ENCODE measurements at places on chromosomes 13 and 19.

DNA sequence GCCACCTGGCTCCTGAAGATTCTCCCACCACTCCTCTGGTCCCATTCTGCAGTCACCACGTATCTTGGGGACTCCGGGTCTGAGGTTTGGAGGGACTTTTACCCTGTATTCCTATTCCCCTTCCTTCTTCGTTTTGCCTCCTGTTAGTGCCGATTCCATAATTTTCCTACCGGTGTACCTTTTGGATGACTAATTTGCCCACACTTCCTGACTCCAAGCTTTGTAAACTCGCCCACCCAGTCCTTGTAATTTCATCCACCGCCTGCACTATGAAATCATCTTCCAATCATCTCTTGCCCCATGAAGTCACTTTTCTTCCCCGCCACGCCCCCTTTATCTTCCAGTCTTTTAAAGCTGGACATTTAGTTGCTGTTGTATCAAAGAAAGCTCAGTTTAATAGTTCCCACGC lies 572 bp downstream of the UCHL3 start:
- DNase-seq: no peak

- no peak for DNase-seq
Observed at GRCh38 chr13:65336916-65337315, 1893.2 kb downstream of the PCDH9 start.

- DNase-seq: no peak
Observed at GRCh38 chr19:39246951-39247669, 1.5 kb downstream of the IFNL4 start.

- DNase-seq: no peak
Observed at GRCh38 chr13:79079351-79079839, 326.7 kb downstream of the RBM26 start.

- DNase-seq: no peak
Observed at GRCh38 chr19:2613507-2614295, 88.8 kb downstream of the GNG7 start.

DNA sequence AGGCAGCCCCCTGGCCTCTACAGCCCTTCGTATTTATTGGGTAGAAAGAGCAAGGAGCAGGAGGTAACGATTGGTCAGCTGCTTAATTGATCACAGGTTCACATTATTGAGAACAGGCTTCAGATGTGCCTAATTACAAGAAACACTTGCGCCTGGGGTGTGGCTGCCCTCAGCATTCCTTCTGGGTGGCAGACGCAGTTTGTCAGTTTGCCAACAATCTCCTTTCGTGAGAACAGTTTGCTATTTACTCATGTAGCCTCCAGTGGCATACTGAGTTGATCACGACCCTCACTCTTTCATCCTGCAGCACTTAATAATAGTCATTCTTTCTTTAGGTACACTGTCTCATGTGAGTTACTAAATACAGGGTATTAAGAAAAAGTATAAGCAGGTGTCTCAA lies 985.6 kb downstream of the SLITRK5 start:
- no peak for DNase-seq

DNA sequence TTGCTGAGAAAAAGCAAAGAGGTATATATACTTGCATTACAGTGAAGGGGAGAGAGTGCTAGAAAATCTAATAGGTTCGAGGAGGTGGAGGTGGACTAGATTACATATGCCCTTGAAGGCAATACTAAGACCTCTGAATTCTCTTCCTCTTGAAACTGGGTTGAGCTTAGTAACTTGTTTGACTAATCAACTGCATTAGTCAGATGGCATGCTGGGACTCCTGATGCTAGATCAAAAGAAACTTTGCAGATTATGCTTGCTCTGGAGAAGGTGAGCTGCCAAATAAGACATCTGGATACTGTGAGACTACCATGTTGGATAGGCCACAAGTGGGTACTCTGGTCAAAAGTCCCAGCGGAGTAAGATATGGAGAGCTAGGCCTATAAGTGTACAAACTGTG lies 331.3 kb downstream of the KLF5 start:
- no peak for DNase-seq

DNA sequence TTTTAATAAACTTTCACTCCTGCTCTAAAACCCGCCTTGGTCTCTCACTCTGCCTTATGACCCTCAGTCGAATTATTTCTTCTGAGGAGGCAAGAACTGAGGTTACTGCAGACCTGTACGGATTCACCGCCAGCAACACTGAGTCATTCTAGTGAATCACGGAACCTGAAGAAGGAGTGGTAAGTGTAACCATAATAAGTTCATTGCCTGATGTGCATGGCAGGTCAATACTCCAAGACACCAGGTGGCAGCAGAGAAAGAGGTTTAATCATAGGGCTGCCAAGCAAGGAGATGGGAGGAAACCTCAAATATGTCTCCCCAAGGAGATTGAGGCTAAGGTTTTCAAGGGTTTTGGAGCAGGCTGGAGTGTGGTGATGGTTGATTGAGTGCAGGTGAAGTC lies 204.3 kb upstream of the IPO5 start:
- no peak for DNase-seq

DNA sequence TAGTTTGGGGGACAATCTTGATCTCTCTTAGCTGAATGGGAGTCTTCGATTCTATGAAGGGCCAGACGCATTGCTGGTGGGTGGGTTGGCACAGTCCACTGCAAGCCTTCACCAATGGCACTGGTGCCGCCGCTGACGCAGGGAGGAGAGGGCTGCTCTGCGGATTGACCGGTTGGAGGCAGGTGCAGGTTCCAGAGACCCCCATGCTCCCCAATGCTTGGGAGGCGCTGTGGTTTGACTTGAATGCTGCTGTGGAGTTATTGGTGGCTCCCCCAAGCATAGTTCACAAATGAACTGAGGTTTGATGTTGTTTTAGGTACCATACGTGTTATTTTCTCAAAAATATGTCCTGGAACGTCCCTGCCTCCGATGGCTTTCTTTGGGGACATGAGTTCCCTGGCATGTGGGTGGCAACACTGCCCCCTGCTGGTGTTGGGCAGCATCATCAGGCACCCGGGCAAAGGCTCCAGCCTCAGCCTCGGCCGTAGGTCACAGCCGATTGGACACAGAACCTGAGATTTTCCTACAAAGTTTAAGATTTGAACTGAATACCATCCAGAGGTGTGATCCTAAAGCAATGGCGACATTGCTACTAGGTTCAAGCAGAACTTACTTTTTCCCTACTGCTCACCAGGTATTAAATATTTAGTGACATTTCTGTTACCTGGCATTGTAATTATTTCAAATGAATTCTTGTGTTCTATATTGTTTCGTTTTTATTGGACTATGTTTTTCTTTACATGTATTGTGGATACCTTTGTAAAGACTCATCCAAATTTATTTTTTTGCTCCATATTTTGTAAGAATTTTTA lies 95.5 kb downstream of the ANKRD10 start:
- peak; percentile 68 for DNase-seq

DNA sequence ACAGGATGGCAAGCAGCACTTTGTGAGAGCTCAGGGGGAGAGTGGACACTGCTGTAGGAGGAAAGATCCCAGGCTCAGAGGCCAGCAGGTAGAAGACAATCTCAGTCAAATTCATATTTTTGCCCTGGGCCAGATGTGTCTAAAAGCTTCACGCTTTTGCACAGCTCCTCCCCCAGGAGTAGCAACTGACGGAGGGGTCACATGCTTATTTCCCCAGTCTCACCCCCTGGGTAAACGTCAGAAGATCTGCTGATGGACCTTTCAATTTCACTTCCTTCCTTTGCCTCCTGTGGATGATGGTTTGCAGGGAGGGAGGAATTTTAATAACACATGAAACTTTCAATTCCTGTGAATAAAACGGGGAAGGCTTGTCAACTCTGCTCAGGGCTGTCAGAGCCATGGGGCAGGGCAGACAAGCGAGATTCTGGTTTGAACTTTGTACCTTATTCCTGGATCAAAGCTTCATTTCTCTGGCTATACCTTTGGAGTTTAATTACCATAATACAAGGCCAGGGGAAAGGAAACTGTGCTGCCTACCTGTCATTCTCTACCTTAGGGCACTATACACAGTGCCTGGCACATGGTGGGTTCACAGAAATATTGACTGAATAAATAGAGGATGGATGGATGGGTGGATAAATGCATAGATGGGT lies 41.0 kb downstream of the POU4F1 start:
- DNase-seq: no peak

DNA sequence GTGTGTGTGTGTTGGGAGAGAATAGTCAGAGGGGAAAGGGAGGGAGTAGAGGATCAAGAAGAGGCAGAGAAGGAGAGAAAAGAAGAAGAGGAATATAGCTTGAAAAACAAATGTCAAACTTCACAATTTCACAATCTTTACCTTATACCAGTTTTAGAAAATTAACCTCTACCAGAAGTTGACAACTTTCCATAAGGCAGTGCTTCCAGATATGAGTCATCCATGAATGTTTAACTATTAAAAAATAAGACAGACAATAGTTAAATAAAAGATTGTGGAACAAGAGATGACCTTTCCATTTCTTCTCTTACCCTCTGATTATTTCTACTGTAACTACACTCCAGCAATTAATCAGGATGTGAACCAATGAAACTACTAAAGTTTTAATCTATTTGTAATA lies 229.4 kb downstream of the ITGBL1 start:
- DNase-seq: no peak

GRCh38 chr13:83634601-83635000 lies 247.7 kb downstream of the SLITRK1 start:
- DNase-seq: no peak

DNA sequence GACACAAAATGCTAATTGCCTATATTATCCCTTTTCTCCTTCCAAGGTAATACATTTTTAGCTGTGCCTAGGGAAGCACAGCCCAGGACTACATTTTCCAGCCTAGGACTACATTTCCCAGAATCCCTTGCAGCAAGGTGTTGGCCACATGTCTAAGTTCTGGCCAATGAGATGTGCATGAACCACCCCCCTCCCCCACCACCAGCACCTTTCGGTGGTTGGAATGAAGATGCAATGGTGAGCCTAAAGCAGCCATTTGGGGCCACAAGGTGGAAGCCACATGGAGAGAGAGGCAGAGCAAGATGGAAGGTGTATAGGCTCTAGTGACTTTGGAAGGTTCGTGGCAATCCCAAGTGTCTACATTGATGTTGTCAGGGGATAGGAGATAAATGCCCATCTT lies 16.2 kb downstream of the UNC13A start:
- no peak for DNase-seq

- no peak for DNase-seq
Observed at GRCh38 chr19:291006-291521, at the start of gene PLPP2. Gene PLPP2 (minus strand): TSS chr19:291403. CDS start chr19:291336, 67 bp downstream.

- no peak for DNase-seq
Observed at GRCh38 chr13:30774214-30774730, 38.9 kb downstream of the ALOX5AP start.

DNA sequence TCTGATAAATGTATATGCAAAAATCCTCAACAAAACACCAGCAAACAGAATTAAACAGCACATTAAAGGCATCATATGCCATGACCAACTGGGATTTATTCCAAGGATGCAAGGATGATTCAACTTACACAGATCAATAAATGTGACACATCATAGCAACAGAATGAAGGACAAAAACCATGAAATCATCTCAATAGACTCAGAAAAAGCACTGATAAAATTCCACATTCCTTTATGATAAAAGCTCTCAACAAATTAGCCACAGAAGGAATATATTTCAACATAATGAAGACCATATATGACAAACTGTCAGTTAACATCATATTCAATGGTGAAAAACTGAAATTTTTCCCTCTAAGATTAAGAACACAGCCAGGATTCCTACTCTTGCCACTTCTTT lies 691.6 kb downstream of the DIAPH3 start:
- DNase-seq: no peak

DNA sequence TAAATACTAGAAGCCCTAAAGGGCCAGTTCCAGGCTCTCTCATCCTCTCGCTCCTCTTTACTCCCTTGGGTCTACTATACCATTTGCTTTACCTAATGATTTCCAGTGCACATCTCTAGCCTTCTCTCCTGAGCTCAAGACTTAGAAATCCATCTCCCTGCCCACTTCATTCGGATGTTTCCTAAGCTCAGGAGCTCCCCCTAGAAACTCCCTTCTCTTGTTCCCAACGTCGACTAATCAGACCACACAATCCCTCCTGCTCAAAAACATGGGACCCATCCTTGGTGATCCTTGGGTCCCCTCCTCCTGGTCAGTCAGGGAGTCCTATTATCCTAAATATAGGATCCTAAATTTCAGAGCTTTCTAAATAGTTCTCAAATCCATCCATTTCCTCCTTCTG lies 21.1 kb upstream of the STK24 start:
- DNase-seq: no peak

- DNase-seq: no peak
Observed at GRCh38 chr19:29963576-29963975, 21.5 kb downstream of the URI1 start.

DNA sequence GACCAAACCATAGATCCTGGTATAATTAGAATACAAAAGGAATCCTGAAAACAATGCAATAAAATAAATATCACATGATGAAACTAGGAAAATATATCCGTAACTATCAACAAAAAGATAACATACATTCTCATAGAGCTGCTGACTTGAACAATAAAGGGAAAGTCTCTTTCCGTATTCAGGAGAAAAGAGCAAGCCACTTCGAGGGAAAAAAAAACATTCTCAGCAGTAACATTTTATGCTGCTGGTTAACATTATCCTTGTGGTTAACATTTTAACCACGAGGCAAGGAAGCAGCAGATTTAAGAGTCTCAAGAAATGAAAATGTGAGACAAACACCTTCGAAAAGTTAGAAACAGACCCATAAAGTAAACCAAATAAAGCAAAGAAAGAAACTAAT lies 25.8 kb downstream of the NALCN start:
- DNase-seq: no peak

GRCh38 chr13:113954046-113954835 lies 19.6 kb downstream of the C13orf46 start:
- DNase-seq: no peak

DNA sequence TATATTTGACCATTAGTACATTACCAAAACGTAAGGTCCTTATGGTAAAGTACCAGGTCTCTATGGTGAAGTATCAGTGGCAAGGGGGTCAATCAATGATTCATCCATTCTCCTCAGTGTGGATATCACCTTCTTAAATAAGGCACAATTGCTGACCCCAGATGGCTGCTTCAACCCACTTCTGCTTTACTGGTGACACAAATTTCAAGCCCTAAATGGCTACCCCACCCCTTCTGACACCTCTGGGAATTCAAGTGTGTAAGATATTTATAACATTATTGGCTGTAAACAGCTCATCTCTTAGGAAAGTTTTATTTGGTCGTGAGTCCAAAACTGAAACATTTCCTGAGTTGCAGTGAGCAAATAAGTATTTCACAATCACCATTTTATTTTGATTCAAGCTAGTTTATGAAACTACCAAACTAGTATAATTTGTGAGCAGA lies 7.9 kb upstream of the WBP4 start:
- DNase-seq: no peak

DNA sequence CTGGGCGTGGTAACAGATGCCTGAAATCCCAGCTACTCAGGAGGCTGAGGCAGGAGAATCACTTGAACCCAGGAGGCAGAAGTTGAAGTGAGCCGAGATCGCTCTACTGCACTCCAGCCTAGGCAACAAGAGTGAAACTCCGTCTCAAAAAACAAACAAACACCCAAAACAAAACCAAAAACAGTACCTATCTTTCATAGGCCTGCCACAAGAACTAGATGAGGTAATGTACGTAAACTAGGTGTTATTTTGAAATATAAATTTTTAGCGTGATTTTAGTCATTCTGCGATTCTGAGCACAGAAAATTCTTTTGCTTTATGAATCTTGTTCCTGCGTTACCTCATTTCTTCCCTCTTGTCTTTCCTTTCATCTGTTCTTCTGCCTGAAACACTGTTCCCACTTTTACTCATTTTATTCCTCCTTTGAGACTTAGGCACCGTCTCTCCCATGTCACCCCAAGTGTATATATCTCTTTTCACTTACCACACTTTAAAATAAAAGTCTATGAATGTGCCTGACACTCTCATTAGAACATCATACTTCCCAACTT lies 238.2 kb upstream of the HTR2A start:
- DNase-seq: no peak

- DNase-seq: no peak
Observed at GRCh38 chr19:32380269-32380668, 25.3 kb upstream of the DPY19L3 start.

Measured in stimulated activated CD8-positive, alpha-beta memory T cell treated with anti-CD3 and anti-CD28 coated beads, Interleukin-15, amount 100 ng/mL, for 24 hours (primary cell).